ENCODE measurements at places on chromosomes 2 and 18.

- DNase-seq = no peak
Measured at GRCh38 chr2:110650346-110650745, 27.5 kb downstream of the BUB1 start.

DNA sequence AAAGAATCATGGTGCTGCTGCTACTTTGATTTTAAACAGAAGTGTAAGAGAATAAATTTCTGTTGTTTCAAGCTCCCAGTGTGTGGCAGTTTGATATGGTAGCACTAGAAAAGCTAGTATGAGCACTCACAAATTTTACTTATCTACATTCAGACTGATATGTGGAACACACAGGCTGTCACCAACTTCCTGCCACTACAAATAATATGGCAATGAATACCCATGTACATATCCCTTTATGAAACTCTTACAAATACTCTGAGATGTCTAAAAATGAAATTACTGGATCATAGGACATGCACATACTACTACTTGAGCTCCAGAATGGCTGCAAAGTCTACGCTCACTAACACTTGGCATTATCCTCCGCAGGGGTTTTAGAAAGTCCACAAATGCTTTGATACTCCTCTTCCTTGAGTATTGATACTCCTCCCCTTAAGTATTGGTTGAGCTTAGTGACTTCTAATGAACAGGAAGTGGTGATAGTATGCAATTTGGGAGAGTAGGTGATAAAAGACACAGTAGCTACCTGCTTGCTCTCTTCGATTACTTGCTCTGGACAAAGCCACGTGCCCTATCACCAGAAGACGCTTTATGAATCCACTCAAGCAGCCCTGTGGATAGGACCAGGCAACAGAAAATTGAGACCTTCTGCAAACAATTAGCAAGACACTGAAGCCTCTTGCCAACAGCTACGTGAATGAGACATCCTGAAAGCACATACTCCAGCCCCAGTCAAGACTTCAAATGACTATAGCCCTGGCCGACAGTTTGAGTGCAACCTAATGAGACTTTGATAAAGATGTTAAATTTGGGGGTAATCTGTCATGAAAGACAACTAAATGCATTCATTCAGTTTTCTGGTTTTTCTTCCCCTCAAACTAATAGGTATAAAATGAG lies 35.4 kb downstream of the FBXO11 start:
- DNase-seq = no peak

DNA sequence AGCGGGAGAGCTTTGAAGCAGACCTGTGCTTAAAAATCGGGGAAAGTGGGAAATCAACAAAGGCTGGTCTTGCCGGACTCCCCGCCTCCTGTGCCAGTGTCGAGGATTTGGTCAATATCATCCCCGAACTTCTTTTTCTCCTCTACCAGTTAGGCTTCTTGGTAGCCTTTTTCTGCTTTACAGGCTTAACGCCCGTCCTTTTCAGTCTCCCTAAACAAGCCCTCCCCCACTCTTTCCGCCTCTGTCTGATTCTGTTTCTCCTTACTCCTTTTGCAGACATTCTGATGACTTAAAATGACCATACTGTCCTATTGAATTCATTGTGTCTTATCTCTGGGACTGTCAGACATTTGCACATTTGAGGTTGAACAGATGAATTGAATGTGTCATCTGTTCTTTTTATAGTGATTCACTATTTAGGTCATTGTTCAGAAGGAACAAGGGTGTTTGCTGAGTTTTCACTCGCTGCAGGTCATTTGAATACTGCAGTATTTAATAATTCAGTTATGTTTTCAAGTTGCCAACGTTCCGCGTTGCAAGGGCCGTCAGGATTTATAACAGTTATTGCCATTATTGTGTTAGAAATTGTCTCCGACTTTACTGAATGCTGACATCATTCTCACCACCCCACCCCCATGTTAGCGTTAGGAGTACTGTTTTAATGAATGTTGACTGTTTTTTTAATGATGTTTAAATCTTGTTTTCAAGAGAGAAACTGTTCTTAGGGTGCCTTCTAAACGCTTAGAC lies 1.1 kb downstream of the ITGAV start:
- DNase-seq = no peak

GRCh38 chr2:10490806-10491291 lies 42.7 kb upstream of the ODC1 start:
- DNase-seq = no peak

GRCh38 chr2:171344182-171344581 lies 89.6 kb downstream of the METTL8 start:
- no peak for DNase-seq

- DNase-seq = no peak
Measured at GRCh38 chr18:45856531-45856930, 31.1 kb downstream of the SIGLEC15 start.

DNA sequence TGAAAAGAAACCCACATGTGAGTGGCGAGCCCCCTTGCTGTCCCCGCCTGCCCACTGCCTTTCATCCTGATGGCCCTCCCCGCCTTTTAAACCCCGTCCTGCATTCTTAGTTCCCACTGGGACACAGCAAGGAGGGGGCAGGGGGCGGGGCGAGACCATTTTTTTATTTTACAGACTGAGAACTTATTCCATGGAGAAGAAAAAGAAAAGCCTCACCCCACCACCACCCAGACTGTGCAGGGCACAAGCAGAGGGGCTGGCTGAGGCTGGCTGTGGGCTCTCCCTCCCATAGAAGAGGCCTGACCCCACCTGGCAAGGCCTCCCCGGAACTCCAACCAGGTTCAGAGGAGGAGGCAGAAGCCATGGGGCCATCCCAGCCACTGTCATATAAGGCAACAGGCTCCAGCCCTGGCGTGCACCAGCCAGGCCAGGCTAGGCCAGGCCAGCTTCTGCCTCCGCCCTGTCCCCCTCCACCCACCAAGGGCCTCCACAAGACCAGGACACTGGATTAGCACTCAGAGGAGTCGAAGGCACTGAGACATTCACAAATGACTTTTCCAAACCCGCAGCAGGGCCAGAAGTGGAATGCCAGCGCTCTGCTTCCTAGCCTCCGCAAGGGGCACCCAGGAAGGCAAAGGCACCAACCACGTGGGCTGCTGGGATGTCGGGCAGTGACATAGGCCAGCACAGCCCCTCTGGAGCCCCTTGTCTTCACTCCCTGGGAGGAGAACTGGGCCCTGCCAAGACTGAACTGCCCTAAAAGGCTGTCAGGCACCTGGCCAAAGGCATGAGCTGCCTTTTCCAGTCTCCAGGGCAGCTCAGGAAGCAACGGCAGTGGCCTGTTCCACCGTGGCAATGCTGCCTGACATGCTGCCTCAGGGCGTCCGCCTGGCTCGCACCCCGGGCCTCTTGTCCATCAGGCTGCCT lies 37.5 kb upstream of the SEMA4C start:
- no peak for DNase-seq

DNA sequence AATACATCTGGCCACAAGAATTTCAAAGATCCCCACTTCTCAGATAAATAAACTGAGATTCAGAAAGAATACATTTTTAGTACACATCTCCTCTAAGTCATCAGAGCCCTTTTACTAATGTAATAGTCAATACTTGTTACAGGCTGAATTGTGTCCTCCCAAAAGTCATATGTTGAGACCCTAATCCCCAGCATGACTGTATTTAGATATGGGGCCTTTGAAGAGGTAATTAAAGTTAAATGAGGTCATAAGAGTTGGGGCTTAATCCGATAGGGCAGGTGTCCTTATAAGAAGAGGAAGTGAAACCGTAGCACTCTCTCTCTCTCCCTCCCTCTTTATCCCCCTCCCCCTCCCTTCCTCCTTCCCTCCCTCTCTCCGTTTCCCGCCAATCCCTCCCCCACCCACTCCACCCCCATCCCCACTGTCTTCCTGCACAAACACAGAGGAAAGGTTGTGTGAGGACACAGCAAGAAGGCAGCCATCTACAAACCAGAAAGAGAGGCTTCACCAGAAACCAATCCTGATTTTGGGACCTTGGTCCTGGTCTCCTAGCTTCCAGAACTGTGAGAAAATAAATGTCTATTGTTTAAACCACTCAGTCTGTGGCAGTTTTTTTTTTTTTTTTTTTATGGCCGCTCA lies 66.6 kb upstream of the ZNF397 start:
- DNase-seq = no peak

DNA sequence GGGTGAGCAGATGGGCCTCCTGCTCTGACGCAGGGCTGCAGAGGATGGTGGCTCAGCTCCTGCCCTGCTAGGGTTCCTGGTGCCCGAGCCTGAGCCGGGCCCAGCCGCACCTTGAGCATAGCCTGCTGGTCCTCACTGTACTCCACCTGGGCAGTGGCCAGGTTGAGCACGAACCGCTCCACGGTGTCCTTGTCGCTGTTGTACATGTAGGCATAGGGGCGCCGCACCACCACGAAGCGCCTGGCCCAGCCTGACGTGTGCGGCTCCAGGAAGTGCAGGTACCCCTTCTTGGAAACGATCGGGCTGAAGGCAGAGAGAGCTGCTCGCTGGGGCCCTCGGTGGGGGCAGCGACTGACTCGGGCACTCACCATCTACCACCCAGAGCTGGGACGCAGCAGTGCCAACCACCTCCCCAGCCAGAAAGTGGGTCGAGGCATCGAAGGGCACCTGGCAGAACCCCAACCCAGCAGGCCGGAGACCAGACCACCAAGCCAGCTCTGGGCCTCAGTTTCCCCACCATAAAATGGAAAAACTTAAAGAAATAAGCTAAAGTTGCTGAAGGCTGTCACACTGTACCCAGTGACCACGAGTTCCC lies 27.3 kb downstream of the AQP12A start:
- no peak for DNase-seq

DNA sequence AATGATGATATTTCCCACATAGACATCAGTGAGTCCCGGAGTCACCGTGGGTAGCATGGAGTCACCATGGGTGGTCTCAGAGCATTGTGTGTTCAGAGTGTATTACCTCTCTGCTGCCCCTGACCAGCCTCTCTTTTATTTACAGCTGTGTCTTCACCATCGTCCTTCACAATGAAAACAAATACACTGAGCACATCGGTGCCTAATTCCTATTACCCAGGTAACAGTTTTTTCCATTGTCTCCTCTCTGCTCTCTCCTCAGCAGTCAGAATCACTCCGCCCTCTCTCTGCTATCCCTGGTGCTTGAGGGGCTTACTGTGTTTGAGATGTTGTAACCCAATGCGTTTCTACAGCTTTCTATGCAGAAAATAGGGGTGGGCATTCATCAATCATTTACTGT lies 361.5 kb upstream of the RAB12 start:
- DNase-seq = no peak

GRCh38 chr2:66273933-66274490 lies 160.9 kb upstream of the MEIS1 start:
- DNase-seq = no peak

DNA sequence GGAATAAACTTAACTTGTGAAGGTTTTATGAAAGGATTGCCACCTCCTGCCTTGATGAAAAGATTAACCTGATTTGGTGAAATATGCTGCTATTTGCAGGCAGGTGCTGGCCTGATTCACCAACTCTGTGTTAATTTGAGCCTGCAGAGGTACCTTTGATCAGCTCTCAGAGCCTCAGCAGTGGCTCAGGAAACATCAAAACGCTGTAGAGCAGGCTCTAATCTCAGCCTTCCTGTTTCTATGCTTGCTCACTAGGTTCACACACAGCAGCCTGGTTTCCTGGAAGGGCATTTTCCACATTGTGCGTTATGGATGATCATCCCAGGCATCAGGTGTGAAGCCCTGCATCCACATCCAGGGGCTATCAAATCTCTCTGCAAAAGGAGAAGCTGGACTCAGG lies 16.9 kb downstream of the TGIF1 start:
- DNase-seq = no peak

GRCh38 chr2:165697748-165698443 lies 96.2 kb downstream of the GALNT3 start:
- DNase-seq = no peak
